ENCODE measurements at places on chromosomes 7 and 10.

- no peak for DNase-seq
These were observed 100.5 kb downstream of the ZEB1 start for GRCh38 chr10:31419394-31420063.

GRCh38 chr7:157841773-157842370 is 505.1 kb downstream of the DNAJB6 start:
- DNase-seq, result no peak

- DNase-seq, result no peak
These were observed 288.1 kb downstream of the PARD3 start for GRCh38 chr10:34526758-34527730.

DNA sequence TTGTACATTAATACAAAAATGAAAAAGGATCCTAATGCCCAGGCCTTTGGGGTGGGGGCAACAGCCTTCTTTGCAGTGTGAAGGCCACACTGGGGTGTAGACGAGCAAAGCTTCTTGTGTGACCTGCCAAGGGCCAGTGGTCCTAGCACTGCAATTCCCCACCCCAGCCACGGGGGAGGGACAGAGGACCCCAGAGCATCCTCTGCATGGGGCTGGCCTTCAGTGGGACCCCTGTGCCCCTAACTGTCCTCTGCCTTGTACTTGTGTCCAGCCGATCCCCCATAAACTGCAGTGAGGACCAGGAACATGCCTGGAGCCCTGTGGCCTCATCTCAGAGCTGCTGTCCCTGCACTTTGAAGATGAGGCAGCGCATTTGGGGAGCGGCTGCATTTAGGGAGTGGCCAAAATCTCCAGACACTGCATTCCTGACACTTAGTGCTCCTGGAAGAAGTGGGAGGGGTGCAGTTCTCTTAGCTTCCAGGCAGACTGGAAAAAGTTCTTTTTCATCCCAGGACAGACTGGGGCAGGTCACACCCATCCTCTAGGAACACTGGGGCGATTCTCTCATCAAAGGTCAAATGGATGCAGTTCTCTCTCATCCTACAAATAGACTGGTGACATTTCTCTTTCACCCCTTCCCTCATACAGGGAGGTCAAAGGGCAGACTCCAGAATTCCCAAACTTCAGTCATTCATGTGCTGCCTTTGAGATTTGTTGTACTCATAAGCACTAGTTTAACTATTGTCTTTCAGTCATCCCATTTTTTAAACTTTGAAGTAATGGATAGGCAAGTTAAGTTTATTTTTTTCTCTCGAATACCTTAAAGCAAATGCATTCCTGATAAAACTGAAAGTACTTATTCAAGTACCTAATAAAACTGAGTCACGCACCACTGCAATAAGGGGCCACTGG is 922 bp upstream of the MYO1G start:
- no peak for DNase-seq

- DNase-seq, result no peak
These were observed 9.9 kb downstream of the FAM237B start for GRCh38 chr7:90311175-90311574.

DNA sequence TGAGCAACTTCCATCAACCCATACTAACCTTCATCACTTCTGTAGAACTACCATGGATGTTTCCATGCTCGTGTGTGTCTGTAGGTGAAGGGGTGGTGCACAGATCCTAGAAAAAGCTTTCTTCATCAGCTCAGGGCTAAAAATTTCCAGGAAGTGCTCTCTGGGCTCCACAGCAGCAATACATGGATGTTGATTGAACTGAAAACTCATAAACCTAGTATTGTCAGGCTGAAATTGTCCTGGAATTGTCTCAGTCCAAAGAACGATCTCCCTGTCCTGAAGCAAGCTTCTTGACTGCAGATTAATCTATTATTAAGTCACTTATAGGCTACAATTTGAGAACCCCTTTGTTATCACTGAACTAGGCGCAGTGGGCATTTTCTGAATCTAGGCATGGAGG is 39.8 kb downstream of the ENO4 start:
- DNase-seq, result no peak

GRCh38 chr10:131577786-131578471 is 266.4 kb upstream of the TCERG1L start:
- DNase-seq, result no peak

- no peak for DNase-seq
These were observed 31.3 kb downstream of the RABGEF1 start for GRCh38 chr7:66771795-66772194.

Measured in stimulated activated CD4-positive, alpha-beta T cell treated with anti-CD3 and anti-CD28 coated beads, TNF-alpha, amount 100 ng/mL, for 1 hour (primary cell).